ENCODE measurements at places on chromosomes 16 and 17. TPM values are rescaled to one million over a fixed set of nuclear protein-coding genes. Genes with fewer than 3 reads are reported as not detected.

CD300H gene
- not detected for total RNA-seq

TBC1D3G gene
- 0.15 TPM for total RNA-seq

CCL1 gene
- not detected for total RNA-seq

HCRT gene
- total RNA-seq, result not detected

SLC5A2 gene
- 0.15 TPM for total RNA-seq

TANC2 gene
- 77.5 TPM for total RNA-seq

CLEC18B gene
- not detected for total RNA-seq

USP31 gene
- total RNA-seq, result 27.2 TPM

All from Panc1 (cell line).